SK-MEL-5 (cell line): ENCODE measurements at places on chromosomes 6 and 20.

DNA sequence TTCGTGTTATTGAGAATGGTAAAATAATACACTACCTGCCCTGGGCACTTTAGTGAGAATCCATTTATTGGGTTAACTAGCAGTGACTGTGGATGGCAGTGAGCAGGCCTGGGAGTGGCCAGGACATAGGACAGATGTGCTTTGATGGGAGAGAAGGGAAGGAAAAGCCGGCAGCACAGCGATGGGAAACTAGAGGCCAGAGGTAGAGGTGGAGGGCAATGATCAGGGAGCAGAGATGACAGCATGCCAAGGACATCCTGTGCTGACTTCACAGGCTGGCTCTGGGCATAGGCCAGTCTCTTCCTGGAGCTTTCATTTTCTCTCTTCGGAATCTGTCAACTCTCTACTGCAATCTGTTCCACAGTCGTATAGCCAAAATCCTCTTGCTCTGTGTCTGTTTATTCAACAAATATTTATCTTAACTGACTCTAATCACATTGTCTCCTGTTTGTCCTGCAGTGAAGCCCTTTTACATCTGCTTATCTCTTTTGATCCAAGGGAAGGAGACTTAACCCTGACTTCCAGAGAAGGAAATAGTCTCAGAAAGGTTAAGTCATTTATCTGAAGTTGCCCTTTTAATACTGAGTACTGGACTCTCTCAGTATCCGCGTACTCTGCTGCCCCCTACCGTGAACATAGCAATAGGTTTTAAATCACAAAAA lies 18.4 kb upstream of the MMP24 start:
- peak; percentile 91 for DNase-seq

- DNase-seq: no peak
Measured at GRCh38 chr6:108157234-108157980, 8.4 kb upstream of the NR2E1 start.

- no peak for DNase-seq
Measured at GRCh38 chr6:71342772-71343171, 54.2 kb downstream of the OGFRL1 start.

DNA sequence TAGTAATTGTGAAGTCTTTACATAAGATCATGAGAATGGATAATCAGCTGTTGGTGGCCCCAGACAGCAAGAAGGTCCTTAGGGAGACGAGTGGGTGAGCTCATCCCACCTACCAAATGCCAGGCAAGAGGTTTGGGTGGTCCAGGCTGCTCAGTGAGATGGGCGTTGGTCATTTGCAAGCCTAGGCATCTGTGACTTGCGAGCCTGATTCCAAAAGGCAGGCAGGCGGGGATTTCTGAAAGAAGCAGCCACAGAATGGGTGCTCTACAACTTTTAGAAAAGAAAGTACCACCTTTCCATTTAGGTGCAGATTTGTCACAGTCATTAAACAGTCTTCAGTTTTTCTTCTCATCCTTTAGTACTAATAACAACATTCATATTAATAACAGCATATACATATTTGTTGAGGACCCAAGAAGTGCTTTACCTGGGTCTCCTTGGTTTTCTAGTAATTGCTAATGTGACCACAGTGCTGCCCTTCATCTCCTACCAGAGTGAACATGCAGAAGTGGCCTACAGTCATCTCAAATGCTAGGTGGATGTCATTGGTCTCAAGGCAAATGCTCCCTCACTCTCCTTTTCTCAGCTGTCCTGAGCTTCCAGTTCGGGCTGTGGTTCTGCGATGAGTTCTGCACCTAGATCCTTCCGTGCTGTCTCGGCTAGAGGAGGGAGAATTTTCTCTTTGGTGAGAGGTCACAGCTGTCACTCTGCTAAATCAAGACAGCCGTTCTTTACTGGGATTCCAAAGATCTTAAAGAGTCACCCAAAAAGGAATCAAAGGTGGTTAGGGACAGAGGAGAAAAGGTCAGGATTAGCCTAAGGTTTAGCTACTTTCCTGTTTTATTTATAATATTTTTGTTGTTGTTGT lies 2.7 kb downstream of the WRNIP1 start:
- DNase-seq: no peak

DNA sequence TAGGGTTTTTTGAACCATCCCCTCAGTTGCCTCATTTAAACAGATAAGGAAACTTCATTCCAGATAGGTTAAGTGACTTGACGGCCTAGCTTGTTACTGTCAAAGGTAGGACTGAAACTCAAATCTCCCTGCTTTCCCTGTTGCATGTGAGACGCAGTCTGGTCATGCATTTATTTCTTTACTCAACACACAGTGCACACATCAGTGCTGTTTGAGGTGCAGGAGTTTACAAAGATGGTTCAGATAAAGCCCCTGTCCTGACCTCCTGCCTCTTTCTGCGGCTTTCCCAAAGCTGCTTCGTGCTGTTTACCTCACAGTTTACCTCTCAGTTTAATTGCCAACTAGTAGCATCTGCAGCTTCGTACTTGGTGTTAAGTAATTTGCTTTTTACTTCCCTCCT lies 26.6 kb downstream of the TIAM2 start:
- no peak for DNase-seq

DNA sequence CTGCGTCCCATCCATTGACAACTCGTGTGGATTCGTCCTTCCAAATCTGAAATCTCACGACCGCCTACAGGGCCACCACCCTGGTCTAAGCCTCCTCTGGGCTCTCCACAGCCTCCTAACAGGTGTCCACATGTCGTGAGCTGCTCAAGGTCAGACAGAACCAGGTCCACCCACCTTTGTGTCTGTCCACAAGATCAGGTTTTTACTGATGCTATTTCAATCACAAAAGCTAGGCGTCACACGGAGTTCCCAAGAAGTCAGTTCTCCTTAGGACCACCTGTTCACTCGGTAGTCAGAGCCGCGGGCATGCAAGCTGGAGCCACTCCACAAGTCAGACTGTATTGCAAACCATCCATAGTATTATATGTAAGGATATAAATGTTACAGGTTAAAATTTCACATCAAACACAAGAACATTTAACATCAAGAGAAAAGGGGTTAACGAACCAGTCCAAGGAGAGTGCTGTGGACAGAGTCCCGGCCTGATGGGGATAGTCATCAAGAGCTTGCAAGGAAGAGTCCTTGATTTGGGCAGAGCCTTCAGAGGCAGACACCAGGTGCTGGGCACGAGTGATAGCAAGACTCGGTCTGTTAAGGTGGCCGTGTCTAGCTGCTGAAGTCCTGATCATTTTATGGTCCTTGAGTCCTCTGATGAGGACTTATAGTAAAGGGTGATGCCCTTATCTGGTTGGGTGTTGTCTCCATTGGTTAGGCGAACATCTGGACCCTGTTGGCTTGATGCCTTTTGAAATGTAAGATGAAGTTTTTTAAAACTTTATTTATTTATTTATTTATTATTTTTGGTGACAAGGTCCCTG lies 731 bp upstream of the DNPH1 start:
- no peak for DNase-seq

DNA sequence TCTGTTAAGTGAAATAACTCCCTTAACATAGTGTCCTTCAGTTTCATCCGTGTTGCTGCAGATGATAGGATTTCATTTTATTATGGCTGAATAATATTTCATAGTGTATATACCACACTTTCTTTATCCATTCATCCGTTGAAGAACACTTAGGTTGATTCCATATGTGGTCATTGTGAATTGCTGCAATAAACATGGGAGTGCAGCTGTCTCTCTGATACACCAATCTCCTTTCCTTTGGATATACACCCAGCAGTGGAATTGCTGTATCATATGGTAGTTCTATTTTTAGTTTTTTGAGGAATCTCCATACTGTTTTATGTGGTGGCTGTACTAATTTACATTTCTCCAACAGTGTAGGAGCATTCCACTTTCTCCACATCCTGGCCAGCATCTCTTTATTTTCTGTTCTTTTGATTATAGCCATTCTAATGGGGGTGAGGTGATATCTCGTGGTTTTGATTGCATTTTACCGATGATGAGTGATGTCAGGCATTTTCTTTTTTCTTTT lies 193.2 kb downstream of the SLC16A10 start:
- DNase-seq: no peak

DNA sequence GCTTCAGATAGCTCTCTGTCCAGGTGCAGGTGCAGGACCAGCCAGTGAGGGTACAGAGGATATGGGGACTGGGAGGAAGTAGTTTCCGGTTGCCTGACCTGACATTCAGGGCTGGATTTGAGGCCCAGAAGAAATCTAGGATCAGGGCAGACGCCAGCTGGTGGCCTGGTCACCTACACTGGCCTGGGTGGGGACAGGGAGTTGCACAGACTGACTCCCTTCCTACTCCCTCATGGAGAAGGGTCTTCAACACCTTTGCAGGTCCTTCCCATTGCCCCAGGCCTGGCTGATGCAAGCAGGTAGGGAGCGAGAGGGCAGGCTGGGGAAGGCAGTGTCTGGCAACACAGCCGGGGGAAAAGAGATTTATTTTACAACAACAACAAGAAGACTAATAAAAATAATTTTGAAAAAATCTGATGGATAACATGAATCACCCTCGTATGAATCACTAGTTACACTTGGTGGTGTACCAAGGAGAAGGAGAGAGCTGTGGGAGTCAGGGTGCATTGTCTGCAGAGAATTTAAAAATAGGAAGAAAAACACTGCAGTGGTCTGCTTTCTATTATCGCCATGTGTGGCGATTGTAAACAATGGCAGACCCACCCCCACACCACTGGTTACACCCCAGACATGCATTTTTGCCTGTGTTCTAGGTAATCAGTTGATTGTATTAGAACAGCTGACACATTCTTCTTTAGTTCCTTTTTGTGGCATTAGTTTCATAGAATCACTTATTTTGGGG lies 62.3 kb upstream of the SNX9 start:
- DNase-seq: no peak

DNA sequence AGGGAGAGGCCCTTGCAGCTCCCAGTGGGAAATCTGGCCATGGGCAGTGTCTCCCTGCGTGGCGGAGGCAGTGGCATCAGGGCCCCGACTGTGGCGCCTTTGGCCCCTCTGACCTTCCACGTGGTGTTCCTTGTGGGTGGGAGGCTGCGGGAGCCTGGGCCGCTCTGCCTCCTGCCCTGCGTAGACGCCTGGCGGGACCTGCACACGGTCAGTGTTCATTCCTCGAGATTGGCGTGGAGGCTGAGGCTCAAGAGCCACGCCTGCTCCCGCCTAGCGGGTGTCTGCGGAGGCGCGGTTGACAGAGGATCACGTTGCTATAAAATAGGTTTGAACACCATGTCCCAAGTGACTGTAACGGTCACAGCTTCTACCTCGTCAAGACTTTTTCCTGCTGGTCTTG lies 14.0 kb downstream of the COL9A3 start:
- no peak for DNase-seq

DNA sequence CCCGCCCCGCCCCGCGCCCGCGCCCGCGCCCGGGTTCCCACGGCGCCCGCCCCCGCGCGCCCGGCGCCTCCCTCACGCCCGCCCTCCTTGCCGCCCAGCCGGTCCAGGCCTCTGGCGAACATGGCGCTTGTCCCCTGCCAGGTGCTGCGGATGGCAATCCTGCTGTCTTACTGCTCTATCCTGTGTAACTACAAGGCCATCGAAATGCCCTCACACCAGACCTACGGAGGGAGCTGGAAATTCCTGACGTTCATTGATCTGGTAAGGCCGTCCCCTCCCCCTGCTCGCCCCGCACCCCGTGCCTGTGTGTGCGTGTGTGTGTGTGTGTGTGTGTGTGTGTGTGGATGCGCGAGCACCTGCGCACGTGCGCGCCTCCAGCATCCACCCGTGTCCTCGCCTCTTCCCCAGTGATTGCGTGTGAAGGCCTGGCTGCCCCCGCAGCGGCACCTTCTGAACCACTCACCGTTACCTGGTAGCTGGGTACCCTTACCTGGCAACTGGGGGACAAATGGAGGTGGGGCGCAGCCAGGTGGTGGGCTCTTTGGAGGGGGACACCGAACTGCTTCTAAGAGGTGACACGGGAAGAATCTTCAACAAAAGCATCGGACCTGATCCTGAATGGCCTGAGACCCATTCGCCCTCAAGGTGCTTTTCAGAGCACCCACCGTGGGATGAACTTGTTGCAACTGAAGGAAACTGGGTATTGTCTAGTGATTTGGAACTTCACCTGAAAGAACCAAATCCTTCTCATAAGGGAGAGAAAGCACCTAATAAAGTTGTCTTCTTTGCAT lies at the start of gene AIG1:
Gene AIG1, plus strand, starts transcription at position 84 of the 791 bp plus-strand sequence. Its CDS starts 37 bp downstream, at position 121.
- no peak for DNase-seq

DNA sequence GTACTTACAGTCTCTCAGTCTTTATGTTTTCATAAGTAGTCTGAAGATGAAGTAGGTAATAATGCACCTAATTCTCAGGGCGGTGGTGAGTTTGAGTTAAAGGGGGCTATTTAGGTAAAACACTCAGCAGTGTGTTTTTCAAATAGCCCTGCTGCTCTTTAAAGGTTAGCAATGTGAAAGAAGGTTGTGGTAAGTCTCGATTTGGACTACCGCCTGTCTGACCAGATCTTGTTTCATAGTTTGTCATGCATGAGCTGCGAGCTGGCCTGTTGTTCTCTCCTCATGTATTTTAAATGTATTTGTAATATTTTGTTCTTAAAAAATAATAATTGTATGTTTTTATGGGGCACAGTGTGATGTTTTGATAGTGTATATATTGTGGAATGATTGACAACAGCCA lies 340.2 kb downstream of the DHX35 start:
- DNase-seq: no peak

DNA sequence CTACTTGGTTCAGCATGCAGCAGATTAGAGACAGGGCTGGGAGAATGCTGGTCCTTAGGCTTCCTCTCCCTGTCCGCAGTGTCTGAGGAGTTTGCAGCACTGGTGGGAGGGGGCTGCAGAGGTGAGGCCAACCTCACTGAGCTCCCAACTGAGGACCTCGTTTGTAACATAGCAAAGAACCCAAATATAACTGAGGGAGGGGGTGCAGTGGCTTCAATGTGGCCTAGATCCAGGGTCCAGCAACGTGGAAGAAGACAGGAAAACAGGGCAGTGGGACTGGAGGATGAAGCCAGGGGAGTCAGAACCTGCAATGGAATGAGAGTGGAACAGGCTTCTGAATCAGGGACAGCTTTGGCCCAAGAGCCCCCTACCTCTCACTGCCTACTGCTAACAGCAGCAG lies 84.3 kb upstream of the MAFB start:
- DNase-seq: no peak

DNA sequence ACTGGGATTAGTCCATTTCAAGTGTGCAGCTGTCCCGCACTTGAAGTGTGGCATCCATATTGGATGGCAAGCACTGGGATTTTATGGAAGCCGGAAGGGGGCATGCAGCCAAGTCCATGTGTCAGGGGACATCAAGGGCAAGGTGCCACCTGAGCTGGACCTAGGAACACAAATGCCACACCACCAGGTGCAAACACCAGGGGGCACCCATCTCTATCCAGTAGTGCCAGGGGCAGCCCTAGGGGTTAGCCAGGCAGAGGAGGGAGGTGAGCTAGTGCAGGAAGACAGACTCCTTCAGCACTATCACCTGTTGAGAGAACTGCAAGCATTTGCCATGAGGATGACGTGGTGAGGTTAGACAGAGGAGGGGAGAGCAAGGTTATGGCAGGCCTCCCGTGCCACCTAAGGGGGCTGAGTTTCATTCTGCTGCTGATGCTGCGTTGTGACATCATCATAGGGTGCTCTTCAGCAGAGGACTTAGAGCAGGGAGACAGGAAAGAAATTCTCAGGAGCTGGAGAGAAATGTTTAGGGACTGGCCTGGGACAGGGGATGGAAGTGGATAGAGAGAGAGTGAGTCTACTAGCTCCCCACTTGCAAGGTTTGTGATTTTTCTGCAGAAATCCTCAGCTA lies 192.6 kb upstream of the SLC24A3 start:
- no peak for DNase-seq
